ENCODE measurements at places on chromosomes 1 and 21.

- H3K27me3 ChIP-seq, result no peaks in the 10 kb centered on the region
- H3K4me1 ChIP-seq, result no peaks in the 10 kb centered on the region
- no peak overlapping the region for H3K4me3 ChIP-seq
- H3K27ac ChIP-seq, result no peak overlapping the region
- no peak for DNase-seq
These were observed 13.7 kb downstream of the PYHIN1 start for GRCh38 chr1:158945061-158945460.

GRCh38 chr1:85553416-85554335 lies 26.9 kb upstream of the CCN1 start:
- H3K4me3 ChIP-seq, result no peak overlapping the region
- H3K4me1 ChIP-seq, result peaks cover 14% of the 10 kb centered on the region
- no peaks in the 10 kb centered on the region for H3K36me3 ChIP-seq
- H3K27me3 ChIP-seq, result no peaks in the 10 kb centered on the region

DNA sequence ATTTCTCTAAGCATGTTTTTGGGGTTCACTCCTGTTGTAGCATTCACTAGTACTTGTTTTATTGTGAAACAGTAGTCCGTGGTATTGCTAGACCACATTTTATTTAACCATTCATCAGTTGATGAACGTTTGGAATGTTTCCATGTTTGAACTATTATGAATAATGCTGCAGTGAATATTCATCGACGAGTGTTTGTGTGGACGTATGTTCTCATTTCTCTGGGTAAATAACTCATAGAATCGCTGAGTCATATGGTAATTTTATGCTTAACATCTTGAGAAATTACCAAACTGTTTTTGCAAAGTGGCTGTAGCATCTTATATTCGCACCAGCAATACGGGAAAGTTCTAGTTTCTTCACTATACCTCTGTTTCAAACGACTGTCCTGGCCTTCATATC lies 28.0 kb upstream of the KAZN start:
- no peaks in the 10 kb centered on the region for H3K27me3 ChIP-seq
- no peaks in the 10 kb centered on the region for H3K4me1 ChIP-seq
- no peaks in the 10 kb centered on the region for H3K36me3 ChIP-seq
- DNase-seq, result no peak

DNA sequence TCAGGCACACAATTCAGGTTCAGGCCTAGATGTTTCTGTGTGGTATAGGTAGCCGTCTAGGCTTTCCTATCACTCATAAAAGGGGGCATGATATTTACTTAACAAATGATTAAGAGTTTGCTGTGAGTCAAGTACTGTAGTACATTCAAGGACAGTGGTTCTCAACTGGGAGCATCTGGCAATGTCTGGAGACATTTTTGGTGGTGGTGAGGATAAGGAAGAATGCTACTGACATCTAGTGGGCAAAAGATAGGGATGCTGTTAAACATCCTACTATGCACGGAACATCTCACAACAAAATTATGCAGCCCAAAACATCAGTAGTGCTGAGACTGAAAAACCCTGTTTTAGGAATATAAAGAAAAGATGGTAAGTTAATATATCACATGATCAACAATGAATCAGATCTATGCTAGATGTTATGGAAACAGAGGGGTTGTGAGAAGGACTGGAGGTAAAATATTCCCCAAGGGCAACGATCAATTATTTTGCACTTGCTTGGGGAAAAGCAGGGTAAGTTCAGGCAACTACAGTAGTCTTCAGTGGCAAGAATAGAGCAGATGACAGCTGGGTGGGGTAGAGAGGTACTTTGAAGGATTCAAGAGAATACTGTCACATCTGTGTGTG lies 4.9 kb downstream of the DNTTIP2 start:
- peaks cover 9% of the 10 kb centered on the region for H3K4me1 ChIP-seq
- peaks cover 73% of the 10 kb centered on the region for H3K36me3 ChIP-seq
- no peaks in the 10 kb centered on the region for H3K27me3 ChIP-seq
- peak; percentile 63 for DNase-seq

- DNase-seq, result no peak
- H3K27ac ChIP-seq, result no peak overlapping the region
- H3K4me3 ChIP-seq, result no peak overlapping the region
- H3K36me3 ChIP-seq, result no peaks in the 10 kb centered on the region
- no peaks in the 10 kb centered on the region for H3K4me1 ChIP-seq
These were observed 359.1 kb downstream of the BARHL2 start for GRCh38 chr1:90357995-90358394.

DNA sequence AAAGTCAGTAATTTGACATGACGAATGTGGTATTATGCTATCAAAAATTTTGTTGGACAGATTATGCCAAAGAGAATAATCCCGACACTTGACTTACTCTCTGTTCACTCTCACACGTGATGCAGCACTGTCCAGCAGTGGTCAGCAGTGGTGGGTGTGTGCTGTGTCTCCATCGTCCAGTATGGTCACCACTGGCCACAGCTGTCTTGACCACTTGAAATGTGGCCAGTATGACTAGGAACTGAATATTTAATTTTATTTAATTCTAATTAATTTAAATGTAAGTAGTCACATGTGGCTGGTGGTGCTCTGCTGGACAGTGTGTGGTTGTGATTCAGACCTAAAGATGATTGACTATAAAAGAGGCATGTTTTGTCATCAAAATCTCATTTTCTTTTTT lies 24.0 kb downstream of the URB2 start:
- H3K4me1 ChIP-seq, result no peaks in the 10 kb centered on the region
- H3K4me3 ChIP-seq, result no peak overlapping the region
- H3K27ac ChIP-seq, result no peak overlapping the region
- no peak for DNase-seq
- H3K27me3 ChIP-seq, result no peaks in the 10 kb centered on the region

DNA sequence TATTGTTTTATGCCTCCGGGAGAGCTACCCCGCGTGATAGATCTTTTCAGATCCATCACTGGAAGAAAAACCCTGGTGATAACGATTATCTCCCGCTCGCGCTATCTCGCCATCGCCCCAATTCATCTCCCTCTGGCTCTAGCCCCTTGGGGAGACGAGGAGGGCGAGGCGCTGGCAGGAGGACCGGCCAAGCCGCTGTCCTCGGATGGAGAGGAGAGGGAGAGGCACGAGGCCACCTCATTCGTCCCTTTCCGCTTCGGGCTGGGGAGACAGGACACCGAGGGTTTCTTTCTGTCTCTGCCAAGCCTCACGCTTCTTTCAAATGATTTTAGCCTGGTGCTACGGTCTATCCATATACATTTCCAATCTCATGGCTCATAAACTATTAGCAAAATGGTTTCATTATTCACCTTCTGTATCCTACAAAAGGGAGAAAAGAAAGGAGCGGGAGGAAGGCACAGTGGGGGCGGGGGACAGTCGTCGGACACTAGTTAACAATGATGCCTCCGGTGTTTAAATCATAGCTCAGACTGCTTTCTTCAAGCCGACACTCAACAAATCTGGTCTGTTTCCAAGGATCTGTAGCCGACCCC lies 415.0 kb upstream of the ESRRG start:
- no peak overlapping the region for H3K27ac ChIP-seq
- H3K4me3 ChIP-seq, result peak overlapping the region; percentile 86
- H3K36me3 ChIP-seq, result no peaks in the 10 kb centered on the region

- H3K27ac ChIP-seq, result no peak overlapping the region
- no peaks in the 10 kb centered on the region for H3K27me3 ChIP-seq
- H3K4me1 ChIP-seq, result no peaks in the 10 kb centered on the region
- DNase-seq, result no peak
These were observed 4.0 kb downstream of the PGLYRP4 start for GRCh38 chr1:153344718-153345025.

DNA sequence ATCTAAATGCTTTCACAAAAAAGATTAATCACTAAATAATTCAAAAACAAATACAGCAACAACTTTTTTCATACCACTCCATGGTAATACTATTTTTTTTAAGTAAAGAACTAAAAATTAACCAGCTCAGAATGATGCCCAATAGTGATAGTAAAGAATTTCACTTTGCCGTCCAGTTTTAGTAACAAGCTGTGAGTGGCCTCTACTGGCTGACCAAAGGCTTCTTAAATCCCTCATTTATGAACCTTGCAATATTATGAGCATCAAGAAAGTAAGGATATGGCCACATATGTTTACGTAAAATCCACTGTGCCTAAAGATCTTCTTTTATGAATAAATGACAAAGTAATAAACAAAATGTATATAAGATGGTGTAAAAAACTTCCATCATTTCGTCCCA lies 108.6 kb downstream of the GPATCH2 start:
- no peak for DNase-seq
- no peaks in the 10 kb centered on the region for H3K36me3 ChIP-seq
- no peaks in the 10 kb centered on the region for H3K4me1 ChIP-seq
- no peak overlapping the region for H3K27ac ChIP-seq

DNA sequence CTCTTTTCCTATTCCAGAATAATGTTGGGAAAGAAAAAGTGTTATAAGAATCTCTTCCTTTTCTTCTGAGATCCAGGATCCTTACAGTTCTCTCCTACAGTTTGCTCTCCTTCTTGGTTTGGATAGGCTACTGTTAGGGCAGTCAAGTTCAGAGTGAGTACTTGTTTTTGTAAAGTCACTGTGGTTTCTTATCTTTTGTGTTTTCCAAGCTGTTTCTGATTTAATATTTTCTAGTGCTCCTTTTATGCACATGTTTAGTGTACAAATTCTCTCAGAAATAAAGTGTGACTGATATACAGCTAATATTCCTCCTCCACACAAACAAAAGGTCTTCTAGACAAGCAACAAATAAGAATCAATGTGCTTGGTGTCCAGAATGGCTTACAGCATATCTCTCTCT lies 107.7 kb downstream of the BACH1 start:
- H3K36me3 ChIP-seq, result no peaks in the 10 kb centered on the region
- H3K4me3 ChIP-seq, result no peak overlapping the region
- no peak overlapping the region for H3K27ac ChIP-seq
- 0 out of 2 replicates have a peak, but pooled peaks cover 8% of the 10 kb centered on the region for H3K4me1 ChIP-seq
- no peaks in the 10 kb centered on the region for H3K27me3 ChIP-seq
- no peak for DNase-seq

DNA sequence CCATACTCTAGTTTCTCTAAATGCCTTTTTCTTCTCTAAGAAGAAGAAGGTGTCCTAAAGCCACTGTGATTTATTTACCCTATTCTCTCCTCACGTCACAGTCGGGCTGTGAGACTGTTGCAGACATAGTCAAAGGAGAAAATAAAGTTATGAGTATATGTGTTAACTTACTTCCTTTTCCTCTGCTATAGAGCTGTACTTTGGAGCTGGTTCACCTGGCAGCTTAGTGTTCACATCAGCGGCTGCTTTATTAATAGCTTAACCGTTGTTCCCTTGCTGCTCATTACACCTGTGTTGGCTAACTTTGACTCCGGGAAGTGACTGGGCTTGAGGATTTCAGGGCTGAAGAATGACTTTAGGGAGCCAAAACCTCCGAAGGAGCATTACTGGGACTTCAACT lies 3.6 kb downstream of the PFKFB2 start:
- H3K27me3 ChIP-seq, result no peaks in the 10 kb centered on the region
- no peak overlapping the region for H3K4me3 ChIP-seq
- no peak overlapping the region for H3K27ac ChIP-seq
- H3K4me1 ChIP-seq, result 0 out of 2 replicates have a peak, but pooled peaks cover 6% of the 10 kb centered on the region

DNA sequence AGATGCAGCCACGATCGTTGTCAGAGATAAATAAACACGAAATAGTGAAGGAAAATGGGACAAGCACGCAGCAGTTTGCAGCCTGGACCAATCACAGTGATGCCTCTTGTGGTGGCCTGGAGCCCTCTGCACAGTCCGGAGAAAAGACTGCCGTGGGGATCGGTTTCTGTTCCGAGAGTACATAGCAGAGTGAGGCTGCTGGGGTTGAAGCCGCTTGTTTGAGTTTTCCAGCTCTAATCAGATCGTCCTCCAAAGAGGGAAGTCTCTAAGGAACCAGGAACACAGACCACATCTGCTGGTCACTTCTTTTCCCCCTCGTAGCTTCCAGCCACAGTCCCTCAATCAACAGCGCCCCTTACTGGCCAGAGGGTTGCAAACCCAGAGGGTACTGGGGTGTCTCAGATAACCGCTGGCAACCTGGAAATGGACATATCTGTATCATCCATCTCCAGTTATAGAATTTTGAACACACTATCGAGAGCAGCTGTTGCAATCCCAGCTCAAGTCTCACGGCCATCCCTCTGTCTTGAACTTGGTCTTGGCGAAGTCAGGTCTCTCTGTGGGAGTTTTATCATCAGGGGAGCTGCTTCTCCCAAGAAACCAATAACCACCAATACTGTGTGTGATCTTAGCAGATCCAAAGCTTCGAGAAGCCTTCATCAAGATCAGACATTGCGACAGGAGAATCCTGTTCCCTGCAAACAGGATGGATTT lies 57.4 kb downstream of the OLIG1 start:
- H3K27me3 ChIP-seq, result peaks cover 17% of the 10 kb centered on the region
- no peaks in the 10 kb centered on the region for H3K36me3 ChIP-seq
- peak overlapping the region; percentile 46 for H3K4me3 ChIP-seq
- H3K4me1 ChIP-seq, result peaks cover 32% of the 10 kb centered on the region

DNA sequence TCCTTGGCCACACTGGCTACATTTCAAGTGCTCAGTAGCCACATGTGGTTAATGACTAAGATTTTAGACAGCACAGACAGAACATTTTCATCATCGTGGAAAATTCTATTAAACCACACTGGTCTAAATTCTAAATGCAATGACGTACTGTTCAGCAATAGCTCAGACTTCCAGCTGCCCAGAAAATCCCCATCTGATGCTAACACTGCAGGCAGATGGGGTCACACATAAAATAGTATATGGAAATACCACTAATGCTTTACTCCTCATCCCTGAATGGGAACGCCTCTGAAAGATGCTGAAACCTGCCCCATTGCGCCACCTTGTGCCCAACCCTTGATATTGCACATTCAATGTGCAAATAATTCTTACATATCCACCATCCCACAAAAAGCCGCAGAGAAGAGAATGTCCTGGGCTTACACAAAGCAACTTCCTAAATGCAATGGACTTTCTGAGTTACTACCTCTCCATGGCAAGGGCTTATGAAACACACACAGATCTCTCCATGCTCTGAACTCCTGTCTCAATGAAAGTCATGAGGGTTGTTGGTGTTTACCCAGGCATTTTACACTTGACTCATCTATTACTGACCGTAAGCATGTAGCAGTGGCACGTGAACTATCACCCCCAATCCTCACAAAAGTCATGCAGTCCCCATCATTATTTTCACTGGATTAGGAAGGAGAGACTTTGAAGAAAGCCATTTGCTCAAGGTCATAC lies 20.3 kb upstream of the SLC5A9 start:
- no peaks in the 10 kb centered on the region for H3K27me3 ChIP-seq
- DNase-seq, result peak; percentile 79
- no peaks in the 10 kb centered on the region for H3K36me3 ChIP-seq
- H3K4me3 ChIP-seq, result no peak overlapping the region
- H3K4me1 ChIP-seq, result no peaks in the 10 kb centered on the region
- H3K27ac ChIP-seq, result no peak overlapping the region
